ENCODE measurements at places on chromosomes 3 and 15.

DNA sequence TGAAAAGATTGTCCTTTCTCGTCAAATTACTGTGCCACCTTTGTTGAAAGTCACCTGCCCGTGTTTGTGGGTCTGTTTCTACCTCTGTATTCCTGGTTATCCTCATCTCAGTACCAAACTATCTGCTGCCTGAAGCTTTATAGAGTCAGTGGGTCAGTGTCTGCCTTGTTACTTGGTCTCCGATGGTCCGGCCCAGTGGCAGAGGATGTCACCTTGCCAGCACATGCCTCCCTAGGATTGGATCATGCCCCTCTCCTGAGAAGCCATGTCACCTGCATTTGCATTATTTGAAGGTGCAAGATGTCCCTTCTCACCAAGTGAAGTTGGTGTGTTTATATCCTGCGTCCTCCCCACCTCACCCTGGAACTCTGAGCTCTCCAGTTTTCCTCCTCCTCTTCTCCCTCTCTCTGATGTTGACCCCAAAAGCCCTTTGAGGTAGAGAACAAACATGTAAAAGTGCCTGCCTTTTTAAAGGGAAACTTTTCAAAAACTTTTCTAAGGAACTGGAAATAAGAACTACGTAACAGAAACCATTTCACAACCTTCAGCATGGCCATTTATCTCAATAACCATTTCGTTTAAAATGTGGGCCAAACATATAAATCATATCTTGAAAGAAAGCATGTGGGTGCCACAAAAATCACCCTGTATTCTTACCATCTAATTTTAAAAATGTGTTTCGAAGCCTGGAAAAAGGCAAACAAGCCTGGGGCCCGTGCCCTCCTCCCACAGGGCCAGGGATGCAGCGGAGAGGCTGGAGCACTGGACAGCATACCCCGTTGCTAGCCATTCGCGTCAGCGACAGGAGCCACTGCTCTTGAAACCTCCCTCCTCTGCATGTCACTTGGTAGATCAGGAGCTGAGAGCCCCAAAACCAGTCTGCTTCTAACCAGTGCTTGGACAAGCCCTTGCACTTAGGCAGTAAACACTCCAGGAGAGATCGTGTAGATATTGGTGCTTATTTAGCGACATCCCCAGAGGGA lies 102.1 kb downstream of the VGLL4 start:
- DNase-seq = no peak

- DNase-seq = no peak
Observed at GRCh38 chr3:28994161-28994905, 286.5 kb upstream of the RBMS3 start.

DNA sequence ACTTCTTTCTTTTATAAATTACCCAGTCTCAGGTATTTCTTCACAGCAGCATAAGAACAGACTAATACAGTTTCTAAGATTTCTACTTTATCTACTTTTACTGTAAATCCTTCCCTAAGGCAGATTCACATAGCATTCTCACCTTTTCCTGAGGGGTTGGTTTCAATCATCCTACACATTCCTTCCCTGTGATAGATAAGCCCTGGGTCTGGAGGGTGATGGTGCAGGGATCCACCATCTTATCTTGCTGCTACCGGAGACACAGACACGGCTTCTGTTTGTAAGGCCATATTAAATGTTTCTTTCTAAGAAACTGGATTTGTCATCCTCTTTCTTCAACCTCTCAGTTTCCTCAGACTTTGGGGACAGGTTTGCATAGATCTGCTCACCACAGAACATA lies 6.1 kb downstream of the IQCF5 start:
- DNase-seq = no peak

- DNase-seq = no peak
Observed at GRCh38 chr15:53833134-53833624, 73.7 kb upstream of the WDR72 start.

- DNase-seq = no peak
Observed at GRCh38 chr3:123951522-123952447, 9.2 kb downstream of the CCDC14 start.

Measured in stimulated activated naive CD4-positive, alpha-beta T cell (primary cell).